ENCODE measurements at places on chromosomes 16 and 17.
A peak's percentile ranks its signal among the peaks of the same experiment; 100 is the strongest.

DNA sequence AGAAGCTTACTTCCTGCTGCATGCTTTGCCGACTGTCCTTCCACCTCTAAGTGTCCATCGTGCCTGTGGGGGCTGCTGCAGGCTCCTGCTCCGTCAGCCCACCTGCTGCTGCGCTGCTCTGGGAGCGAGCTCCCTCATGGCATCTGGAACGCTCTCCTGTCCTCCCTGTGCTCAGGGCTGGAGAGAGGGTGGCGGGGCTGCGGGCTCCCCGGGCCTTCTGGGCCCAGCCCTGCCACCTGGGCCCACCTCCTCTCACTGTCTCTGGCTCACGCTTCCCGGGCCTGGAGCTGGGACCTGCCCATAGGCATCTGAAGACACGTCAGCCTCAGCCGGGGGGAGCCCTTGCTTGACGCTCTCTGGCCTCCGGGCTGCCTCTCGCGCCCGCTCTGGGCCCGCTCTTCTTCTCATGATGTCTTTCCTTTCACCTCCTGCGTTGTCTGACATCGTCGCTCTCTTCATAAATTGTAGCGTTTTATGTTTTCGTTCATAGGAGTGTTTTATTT is 27.0 kb downstream of the NME3 start:
- DNase-seq, result no peak

DNA sequence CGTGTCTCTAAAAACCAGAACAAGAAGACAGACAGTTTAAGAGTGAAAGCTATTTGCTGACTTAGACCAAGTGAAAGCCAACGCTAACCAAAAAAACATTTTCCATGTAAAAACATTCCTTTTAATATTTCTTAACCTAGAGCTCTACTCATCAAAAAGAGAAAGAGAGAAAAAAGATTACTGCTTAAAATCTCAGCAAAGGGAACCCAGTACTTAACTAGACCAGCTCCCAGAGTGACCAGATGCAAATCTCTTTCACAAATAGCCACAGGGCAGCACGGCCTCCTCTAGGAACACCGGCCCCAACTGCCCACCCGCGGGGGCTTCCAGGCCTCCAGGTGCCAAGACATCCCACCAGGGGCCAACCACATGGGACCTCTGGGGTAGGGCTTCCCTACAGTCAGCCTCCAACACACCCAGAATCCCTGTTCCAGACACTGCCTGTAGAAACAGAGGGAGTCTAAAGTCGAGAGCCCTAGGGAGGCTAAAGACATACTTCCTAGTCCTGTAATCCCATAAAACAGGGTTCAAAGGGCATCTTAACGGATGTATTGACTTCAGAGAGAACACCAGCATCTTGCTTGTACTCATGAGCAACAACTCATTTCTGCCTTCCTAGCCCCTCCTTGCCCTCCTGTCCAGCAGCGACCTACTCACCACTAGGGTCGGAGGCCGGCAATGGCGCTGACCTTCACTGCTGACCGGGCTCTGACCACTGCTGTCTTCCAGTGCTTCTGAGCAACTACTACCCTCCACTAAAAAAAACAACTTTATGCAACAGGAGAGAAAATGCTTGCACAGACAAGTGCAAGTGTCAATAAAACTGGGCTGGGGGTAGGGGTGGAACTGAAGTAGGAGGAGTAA is 21.3 kb downstream of the ZCCHC14 start:
- no peak for DNase-seq

DNA sequence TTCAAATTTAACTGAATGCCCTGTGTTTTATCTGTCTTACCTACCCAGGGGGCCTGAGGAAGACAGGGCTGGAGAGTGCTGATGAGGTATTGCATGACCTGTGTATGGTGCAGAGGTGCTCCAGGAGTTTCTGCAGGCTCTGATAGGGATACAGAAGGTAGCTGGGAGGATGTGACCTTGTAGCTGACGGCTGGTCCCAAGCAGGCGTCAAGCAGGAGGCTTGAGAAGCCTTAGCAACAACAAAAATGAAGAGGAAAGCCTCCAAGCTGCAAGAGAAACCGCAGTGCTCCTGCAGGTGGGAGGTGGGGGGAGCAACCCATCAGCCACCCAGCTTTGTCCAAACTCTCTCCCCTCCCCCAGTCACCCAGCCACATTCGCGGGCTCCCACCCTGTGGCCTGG is 40.4 kb downstream of the LAT start:
- DNase-seq, result no peak

- DNase-seq, result no peak
Observed at GRCh38 chr17:30567231-30568116, 90.3 kb downstream of the GOSR1 start.

DNA sequence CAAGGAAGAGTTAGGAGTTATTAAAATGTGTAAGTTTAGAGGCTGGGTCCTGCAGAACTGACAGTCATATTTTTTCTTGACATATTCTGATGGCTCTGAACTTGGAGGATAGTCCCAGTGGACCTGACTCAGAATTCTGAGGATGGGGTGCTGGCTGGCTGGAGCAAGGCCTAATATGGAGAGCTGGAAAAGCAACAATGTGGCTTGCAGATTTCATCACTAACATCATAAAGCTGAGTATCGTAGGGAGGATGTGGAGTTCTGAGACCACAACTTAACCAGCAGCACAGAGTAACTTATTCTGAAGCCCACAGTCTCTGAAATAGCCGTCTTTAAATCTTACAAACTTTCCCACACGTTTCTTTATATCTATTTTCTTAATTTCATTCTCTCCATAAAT is 2.3 kb downstream of the KRTAP1-5 start:
- DNase-seq, result no peak

DNA sequence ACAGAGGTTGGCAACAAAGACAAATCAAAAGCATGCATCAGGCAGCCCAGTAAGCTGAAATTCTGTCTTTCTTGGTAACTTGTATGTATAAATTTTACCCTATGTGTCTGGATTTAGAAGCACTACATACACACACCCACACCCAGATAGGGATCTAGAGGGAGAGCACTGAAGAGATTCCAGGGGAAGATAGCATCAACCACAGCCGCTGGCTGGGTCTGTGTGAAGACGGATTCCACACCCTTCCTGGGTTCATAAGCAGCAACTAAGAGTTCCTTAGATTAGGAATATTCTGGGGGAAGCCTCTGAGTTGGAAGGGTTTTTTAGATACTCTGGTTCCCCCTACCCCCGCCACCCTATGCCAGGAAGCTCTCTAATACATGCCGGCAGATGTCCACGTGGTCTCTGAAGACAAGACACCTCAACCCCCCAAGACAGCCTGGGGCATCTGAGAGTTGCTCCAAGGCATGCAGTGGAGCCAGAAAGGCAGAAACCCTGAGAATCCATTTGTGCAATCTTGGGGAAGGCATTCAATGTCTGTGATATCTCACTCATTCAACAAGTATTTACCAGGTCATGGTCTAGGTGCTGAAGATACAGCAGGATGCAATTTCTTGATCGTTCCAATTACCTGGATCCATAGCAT is 86.4 kb downstream of the NOG start:
- DNase-seq, result peak; percentile 64
